Activated CD4-positive, alpha-beta T cell treated with anti-CD3 and anti-CD28 coated beads for 1 hour (primary cell): ENCODE measurements at places on chromosomes 5 and 9.

DNA sequence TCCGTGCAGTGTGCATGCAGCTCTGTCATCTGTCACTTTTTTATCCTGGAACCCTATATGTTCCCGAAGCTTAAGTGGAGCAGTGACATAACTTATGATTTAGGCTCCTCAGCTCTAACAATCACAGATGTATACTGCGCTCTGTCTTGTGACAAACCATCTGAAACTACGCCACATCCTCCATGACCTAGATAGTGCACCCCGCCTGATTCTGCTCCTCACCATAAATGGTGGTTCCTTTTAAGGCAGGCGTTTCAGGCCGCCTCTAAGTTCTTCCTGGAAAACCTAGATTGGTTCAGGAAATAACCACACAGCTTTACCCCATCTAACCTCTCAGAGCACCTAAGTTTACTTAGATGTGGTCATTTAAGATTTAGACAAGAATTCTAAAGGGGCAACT, 372.0 kb downstream of the CDH10 start:
- DNase-seq, result no peak

DNA sequence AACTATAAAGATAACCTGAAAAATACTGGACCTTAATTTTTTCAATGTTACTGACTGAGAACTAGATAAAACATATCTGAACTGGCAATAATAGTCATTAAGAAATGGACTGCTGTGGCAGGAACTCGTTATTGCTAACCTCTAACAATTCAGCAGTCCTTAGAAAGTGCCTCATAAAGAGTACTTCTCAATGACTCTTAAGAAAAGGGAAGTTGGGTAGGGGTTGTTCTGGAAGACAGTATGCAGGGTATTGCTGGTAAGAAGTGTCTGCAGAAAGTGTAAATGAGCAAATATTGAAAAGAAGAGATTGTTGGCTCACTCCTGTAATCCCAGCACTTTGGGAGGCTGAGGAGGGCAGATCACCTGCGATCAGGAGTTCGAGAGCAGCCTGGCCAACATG, 27.9 kb downstream of the FOXD1 start:
- no peak for DNase-seq

GRCh38 chr9:89993678-89994630, 389.1 kb downstream of the GADD45G start:
- DNase-seq, result no peak

DNA sequence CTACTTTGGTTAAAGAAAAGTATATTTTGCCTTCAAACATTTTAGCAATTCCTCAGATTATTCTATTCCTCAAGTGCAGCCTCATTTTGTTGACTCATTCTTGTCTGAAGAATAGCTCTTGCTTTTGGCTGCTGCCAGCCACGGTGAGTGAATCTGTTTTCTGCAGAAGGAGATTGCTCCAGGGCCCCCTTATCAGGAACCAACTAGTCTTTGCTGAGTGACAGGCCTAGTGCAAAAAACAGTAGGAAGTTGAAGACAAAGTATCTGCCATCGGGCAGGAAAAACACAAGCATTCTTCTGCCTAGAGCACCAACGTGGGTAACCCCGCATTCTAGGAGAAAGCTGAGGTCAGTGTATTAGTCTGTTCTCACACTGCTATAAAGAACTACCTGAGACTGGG, 42.3 kb downstream of the ZNF883 start:
- no peak for DNase-seq

GRCh38 chr9:89612566-89613278, 7.9 kb downstream of the GADD45G start:
- no peak for DNase-seq

DNA sequence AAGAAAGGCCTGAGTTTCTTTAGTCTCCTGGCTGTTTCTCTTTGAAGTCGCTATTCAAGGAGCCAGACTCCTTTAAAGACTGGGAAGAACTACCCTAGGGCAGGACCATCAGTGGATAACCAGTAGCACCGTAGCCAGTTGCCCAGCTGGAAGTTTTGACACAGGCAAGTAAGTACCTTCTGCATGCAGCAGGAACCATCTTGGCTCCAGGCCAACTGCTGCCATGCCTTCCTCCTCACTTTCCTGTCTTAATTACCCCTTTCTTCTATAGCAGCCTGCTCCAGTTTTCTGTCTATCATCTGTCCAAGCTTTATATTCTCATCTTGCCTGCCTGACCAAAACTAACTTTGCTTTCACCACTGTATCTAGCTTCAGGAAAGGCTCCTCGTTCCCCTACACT, 149.7 kb upstream of the SV2C start:
- no peak for DNase-seq

- DNase-seq, result no peak
These were observed 96.5 kb downstream of the JAKMIP2 start for GRCh38 chr5:147685993-147686392.

- DNase-seq, result no peak
These were observed 5.8 kb upstream of the POMT1 start for GRCh38 chr9:131496844-131497405.

DNA sequence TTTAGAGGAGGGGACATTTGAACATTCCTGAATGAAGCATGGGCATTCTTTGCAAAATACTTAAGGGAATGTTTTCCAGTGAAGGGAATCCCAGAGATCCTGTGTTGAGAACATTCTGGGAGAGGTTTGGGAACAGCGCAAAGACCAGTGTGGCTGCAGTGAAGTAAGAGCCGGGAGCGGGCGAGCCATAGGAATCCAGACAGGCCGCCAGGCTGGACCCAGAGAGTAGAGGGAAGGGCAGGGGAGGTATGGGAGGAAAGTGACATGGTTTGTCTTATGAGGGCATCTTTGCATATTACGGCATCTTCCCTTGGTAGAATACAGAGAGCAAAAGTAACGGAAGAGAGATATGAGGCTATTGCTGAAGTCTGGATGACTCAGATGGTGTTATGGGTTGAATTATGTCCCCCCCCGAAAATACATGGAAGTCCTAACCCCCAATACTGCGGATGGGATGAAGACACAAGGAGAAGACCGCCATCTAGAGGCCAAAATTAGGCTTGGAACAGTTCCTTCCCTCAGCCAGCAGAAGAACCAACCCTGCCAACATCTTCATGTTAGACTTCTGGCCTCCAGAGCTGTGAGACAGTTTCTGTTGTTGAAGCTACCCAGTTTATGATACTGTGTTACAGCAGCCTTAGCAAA, 268.2 kb downstream of the MAST4 start:
- DNase-seq, result no peak

- DNase-seq, result no peak
These were observed 49.1 kb upstream of the GADD45G start for GRCh38 chr9:89555451-89556375.

DNA sequence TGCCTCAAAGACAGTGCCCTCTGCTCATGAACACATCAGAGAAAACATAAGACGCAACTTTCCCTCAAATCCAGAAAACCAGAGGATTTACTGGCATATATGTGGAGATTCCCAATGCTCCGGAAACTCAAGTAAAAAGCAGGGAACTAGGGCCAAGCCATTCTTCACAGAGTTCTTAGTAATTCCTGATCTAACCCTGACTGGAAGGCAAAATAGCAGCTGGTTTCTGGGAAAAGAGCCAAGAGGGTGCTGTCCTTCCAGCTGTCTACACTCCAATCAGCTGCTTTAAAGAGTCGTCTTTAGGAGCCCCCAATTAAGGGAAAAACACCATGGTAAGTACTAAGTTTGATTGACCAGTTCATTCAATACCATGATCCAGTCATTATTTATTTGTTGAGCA, 49.6 kb downstream of the GNA14 start:
- DNase-seq, result no peak

- no peak for DNase-seq
These were observed 575.7 kb downstream of the PDE4D start for GRCh38 chr5:59317774-59318205.

- no peak for DNase-seq
These were observed 50.3 kb upstream of the AFAP1L1 start for GRCh38 chr5:149221326-149221725.

DNA sequence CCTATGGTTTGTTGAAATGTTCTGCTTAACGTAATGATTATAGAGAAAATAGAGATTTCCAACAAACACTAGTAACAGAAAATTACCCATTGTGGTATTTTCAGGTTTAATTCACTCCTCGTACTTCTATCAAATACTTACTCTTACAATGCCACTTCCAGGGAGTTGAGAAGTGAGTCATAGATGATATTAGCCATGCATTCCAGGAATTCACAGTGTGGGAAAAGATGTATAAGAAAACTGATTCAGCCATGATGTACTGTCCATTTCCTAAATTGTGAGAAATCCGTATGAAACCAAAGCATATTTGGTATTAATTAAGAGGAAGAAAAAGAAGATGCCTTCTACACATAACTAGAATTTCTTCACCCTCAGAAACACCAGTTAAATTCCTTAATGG, 1854.6 kb upstream of the WWC1 start:
- DNase-seq, result no peak

GRCh38 chr5:94691949-94692348, 73.5 kb downstream of the SLF1 start:
- DNase-seq, result no peak

DNA sequence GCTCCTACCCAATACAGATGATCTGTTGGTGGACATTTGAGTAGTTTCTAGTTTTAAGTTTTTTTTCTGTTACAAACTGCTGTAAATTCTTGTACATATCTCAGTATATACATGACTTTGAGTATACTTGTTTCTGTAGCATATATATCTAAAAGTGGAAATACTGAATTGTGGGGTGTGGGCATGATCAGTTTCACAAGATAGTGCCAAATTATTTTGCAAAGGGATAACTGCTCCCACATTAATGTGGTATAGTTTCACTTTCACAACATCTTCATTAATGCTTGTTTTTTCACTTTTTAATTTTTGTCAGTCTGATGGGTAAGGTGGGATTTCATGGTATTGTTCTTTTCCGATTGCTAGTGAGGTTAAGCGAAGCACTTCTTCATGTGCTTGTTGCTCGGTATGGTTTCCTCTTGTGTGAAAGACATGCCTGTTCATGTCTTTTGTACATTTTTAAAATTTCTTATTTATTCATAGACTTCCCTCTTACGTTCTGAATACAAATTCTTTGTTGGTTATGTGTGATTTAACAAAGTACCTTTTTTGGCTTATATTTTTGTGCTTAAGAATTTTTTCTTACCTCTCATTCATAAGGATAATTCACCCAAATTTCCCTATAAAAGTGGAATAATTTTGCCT, 103.5 kb downstream of the CDC42SE2 start:
- DNase-seq, result no peak

DNA sequence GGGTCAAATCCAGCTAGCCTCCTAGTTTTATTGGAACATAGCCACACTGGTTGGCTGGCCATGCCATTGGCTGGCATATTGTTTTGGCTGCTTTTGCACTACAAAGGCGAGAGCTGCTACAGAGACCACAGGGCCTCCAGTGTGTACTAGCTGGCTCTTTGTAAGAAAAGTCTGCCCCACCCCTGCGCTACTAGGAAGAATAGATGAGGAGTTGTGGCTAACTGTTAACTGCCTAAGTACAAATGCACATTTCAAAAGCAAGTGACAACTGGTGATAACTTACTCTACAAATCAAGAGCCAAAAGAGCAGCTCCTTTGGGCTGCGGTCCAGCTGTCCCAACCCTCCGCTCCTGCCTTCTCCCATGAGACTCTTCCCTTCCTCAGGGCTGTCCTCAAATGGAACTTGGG, 63.9 kb downstream of the SERINC5 start:
- DNase-seq, result peak; percentile 28

DNA sequence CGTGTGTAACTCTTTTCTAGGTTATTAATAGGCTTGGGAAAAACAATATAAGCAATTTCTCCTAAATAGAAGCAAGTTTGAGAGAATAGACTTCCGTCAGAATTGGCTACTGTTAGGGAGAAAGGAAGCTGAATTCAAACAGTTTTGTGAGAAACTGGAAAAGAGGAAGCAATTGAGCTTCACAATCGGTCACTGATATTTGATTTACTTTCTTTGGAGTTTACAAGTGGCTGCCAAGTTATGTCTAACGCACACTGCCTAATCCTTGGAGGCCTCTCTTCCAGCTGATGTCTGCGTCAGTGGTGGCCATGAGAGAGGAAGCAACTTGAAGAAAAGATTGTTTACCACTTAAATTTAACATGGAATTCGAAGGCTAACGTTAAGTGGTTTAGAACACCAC, 319.5 kb downstream of the ADGRV1 start:
- DNase-seq, result no peak

DNA sequence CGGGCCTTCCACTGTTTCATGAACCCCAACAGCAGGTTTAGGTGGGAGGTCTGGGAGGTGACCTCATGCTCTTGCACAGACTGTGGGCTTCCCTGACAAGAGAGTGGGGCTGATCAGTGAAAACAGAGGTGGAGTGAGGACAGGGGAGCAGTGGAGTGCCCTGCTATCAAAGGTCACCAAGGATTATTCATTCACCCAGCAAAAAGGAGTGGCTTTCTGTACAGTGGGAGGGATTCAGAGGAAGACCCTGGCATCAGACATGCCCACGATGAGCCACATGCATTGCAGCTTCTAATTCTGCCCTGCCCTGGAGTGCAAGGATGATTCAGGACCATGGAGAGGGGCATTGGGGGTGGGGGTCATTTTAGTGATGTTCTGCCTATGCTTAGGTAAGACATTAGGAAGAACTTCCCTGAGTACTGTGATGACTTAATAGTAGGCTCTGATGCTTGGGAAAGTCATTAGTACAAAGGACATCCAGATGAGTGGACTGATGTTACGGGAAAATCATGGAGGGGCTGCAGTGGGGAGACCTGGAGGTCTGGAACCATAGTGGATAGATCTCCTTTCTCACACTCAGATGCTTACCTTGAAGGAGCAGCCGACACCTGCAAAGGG, 12.8 kb downstream of the TRAF1 start:
- peak; percentile 29 for DNase-seq

DNA sequence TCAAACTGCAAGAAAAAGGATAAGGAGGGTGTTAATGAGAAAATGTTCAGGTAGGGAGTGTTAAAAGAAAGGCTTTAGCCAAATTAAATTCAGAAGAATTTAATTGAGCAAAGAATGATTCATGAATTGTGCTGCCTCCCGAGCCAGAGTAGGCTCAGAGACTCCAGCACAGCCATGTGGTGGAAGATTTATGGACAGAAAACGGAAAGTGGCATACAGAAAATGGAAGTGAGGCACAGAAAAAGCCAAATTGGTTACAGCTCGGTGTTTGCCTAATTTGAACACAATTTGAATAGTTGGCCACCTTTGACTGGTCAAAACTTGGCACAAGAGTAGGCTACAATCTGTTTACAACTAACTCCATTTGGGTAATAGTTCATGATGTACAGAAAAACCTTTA, 9.6 kb upstream of the SLC30A5 start:
- DNase-seq, result no peak

DNA sequence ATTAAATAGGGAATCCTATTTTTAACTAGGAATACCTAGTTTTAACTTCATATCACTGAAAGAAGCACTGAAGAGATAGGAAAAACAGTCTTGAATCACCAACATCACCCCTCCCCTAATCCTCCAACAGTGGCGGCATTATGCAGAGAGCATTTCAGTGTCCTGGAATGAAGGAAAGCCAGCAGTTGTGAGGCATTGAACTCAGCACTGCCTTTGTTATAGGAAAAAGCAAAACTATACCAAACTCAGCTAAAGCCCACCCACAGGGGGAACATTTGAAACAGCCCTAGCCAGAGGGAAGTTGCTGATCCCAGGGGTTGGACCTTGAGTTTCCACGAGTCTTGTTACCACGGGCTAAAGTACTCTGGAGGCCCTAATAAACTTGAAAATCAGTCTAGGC, 310.6 kb upstream of the EDIL3 start:
- no peak for DNase-seq
